ENCODE measurements at places on chromosomes 2 and 18.

DNA sequence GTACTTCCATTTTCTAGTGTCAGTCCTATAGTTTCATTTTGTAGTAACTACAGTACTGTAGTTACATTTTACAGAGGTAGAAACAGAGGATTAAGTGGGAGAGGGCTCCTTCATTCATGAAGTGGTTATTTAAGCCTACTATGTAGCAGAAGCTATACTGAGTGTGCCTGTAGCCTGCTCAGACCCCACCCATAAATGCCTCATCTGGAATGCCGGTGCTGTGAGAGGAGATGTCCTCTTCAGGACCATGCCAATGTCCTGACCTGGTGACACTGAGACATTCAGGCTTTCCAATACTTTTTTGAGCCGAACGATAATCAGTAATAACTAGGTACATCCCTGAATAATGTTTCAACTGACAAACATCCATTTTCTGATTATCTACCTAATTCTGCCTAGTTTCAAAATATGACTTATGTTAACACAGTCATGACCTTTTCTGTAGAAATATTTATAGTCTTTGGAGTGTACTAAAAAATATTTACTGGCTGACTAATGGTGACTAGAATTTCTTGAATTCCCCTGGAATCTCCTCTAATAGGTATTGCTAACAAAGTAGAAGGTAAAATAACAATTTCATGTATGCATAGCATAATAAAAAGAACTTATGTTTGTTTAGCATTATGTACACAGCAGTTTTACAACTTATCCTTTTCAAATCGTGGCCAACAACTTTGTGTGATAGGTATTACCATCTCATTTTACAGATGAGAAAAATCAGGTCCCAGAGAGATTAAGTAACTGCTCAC lies 10.2 kb upstream of the ARHGAP28 start:
- DNase-seq, result no peak

GRCh38 chr18:10685484-10685883 lies 159.7 kb downstream of the NAPG start:
- no peak for DNase-seq

DNA sequence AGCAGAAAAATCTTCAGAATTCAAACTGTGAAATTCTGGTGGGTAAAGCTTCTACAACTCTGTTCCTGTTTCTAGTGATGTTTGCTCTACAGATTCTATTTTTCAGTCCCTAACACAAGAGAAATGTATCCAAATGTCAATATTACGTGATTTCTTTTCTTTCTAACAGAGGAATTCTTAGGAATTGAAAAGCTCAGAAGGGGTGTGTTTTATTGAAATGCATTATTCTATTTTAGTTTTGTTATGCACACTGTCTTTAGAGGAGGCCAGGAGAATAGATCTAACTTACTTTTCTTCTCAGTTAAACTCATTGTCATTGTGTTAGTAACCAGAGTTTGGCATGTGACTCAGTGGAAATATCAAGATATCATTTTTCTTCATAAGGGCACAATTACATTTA lies 62.4 kb downstream of the MTX2 start:
- no peak for DNase-seq

- DNase-seq, result no peak
These were observed 184.2 kb upstream of the ZEB2 start for GRCh38 chr2:144703852-144704708.

GRCh38 chr2:216006164-216006663 lies 7.1 kb downstream of the MREG start:
- DNase-seq, result no peak

DNA sequence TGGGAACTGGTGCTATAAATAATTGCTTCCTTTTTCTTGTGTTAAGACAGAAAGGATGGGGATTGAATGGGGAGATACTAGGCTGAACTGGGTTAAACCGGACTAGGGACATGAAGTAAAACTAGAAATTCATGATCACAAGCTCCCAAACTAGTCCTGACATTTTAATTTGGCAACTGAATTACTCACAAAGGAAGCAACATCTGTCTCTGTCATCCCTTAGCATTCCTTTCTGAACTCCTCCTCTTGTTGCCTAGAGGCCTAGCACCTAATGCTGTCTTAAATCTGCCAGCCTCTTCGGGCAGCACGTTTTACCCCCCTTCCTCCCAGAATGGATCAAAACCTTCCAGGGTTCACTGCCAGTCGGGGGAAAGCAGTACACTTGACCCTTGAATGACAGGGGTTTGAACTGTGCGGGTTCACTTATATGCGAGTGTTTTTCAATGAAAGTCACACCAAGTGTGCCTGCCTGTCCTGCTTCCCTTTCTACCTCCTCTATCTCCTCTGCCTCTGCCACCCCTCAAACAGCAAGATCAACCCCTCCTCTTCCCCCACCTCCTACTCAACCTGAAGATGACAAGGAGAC lies 8.2 kb downstream of the KCTD1 start:
- no peak for DNase-seq

GRCh38 chr2:226313060-226313459 lies 486.6 kb downstream of the IRS1 start:
- DNase-seq, result no peak

GRCh38 chr18:9722691-9723090 lies 14.6 kb downstream of the RAB31 start:
- no peak for DNase-seq

DNA sequence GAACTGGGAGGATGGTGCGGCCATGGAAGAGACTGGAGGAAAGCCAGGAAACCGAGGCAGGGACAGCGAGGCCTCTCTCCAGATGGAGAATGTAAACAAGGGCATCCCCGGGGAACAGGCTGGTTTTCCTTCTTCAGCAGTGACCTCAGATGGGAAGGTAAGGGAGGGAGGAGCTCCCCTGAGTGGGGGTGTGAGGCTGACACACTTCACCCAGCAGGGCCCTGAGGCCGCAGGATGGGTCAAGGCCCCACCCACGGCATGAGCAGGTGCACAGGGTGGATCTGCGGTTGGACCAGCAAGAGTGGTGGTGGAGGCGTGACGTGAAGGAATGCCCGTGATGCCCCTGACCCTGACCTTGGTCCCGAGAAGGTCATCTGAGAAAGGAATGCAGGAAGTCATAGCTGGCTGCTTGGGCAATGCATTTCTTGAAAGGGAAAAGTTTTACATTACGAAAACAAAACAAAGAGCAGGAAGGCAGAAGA lies 48.1 kb downstream of the ADCY3 start:
- DNase-seq, result peak; percentile 72

GRCh38 chr2:225076125-225076524 lies 33.9 kb upstream of the DOCK10 start:
- no peak for DNase-seq

DNA sequence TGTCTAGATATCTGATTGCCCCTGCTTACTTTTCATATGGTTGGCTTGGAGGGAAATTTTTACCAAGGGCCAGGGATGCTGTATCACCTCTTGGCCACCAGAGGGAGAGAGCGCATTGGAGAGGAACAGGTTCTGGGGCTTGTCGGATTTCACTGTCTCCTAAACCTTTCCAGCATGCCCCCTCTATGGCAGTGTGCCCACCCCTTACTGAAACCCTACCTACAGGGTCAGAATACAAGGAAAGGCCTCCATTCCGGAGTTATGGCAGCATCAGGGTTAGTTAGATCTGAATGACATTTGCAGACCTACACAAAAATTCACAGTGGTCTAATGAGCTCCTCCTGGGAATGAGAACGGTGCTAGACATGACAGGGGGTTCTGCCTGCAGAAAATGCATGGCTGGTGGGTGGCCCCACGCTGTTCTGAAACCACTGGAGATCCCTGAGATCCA lies 5.8 kb downstream of the SLC14A2 start:
- no peak for DNase-seq

DNA sequence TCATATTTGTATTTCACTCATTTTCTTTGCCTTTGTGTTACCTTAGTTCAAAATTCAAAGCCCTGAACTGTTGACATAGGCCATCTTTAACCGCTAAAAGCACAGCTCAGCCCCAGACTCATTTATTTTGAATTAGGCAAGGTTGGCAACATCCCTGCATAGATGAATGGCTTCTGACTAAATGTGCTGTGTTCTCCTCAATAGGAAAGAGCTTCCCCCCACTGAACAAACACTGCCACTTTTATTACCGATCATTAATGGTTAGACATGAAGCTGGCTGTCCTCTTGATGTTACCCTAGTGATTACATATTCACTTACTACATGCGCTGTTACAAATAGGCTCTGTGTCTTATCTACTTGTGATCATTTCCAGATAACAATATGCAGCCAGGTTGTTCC lies 170.7 kb downstream of the ADCYAP1 start:
- DNase-seq, result no peak

- peak; percentile 10 for DNase-seq
These were observed 18.0 kb downstream of the ARID5A start for GRCh38 chr2:96554293-96555145.

DNA sequence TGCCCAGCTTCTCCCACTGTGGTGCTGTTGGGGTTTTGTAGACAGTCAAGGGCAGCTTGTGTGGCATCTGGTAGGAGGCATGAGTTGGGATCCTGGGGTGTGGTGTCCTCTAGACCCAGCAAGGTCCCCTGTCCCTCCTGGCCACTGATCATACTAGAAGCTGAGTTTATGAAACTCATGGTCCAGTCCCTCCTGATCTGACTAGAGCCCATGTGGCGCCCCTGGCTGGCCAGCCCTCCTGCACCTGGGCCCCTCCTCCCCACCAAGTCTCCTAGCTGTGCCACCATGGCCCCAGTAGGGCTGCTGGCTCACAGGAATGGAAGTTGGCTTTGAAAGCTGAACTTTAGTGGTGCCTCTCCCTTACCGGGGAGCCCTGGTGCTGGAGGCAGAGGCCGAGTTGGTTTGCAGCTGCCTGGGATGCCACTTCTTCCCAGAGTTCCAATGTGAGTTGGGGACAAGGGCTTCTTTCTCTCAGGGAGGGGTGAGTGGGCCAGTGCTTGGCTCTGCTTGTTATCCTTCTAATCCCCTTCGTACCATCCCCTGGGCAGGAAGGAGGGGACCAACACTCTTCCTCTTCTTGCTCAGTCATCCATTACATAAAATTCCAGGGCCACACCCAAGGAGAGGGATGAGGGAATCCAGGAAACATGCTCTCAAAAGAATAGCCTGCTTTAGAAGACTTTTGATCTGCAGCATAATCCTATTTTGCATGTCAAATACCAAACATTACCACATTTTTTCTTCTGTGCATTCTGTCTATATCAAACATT lies 37.5 kb upstream of the HAAO start:
- DNase-seq, result no peak
